ENCODE measurements at places on chromosomes 6 and 20.

- DNase-seq, result no peak
Measured at GRCh38 chr20:50562262-50562701, 52.1 kb downstream of the PTPN1 start.

DNA sequence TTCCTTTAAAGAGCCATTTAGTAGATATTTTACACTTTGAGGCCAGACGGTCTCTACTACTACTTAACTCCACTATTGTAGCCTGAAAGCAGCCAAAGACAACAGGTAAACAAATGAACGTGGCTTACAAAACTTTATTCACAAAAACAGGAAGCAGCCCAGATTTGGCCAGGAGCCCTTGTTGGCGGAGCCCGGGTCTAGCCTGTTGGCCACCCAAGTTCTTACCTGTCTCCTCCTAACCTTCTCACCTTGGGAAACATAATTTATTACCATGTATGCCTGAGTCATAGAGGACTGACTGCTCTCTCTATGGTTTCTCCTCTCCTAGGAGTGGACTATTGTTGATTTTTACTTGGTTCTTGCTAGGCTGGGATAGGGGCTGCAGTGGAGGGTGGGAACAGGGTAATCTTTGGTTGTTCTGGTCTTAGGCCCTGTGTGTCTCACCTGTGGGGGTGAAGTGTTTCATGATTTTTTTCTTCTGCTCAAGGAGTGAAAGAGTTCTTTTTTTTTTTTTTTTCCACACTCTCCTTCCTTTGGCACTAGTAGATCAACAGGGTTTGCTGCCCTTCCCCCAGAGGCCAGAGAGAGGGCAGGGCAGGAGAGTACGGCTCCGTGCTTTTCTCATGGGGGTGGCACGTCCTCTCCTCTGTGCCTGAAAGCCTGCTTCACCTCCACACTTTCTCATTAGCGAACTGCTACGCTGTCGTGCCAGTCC lies 90.0 kb downstream of the RPP40 start:
- DNase-seq, result no peak

DNA sequence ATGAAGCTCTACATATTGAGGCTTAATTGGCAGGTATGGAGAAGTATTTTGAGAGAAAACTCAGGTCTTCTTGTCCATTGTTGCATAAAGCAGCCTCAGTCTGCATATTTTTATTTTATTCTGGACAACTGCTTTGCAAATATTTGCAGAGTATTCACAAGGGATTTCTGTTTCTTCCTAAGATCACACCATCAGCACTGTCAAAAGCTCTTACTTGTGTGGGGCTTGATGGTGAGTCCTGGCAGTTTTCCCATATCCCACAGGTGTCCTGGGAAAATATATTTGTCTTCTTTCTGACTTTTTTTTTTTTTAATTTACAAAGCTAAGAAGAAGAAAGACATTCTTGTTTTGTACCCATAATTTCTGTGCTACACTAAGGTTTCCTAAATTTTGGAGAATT lies 16.9 kb upstream of the MLIP start:
- no peak for DNase-seq

GRCh38 chr6:157760589-157761330 lies 62.3 kb upstream of the SNX9 start:
- no peak for DNase-seq

DNA sequence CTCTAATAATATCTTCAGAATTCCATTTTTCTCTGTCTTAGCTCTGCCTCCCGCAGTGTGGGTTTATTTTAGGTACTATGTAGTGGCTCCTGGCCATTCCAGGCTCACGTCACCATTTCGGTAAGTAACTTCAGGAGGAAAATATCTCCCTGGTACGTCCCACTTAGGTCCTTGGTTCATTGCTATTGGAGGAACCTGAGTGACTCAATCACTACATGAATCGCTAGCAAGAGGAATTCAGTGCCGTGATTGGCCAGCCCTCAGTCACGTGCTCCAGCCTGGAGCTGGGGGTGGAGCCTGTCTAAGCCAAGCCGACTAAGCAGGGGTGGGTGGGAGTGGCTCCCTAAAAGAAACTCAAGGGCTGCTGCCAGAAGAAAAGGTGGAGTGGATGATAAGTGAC lies 67.3 kb upstream of the E2F3 start:
- DNase-seq, result no peak

DNA sequence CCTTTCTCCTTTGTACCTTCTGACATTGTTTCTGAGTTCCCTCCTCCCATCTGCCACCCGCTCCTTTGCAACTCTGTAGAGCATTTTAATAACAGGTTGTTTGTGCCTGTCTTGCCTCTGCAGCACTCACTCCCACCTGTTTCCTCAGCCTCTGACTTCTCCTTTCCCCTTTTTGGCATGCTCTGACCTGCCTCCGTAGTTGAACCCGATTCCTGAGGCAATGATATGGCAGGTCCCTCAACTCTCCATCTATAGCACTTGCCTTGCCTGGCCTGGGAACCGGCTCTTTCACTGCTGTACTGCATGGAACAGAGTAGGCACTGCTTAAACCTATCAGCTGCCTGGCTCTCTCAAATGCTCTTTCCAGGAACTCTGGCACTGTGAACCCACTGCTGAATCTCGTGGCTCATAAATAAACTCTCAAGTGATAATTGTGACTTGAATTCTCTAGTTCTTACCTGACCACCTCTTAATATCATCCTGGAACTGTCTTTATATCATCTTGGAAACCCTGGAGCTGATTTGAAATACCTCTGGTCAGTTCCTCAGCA lies 50.3 kb downstream of the UTRN start:
- DNase-seq, result no peak
